Left hindlimb (tissue), 1 donor: ENCODE measurements at places on chromosomes 13 and 19.
A peak's percentile ranks its signal among the peaks of the same experiment; 100 is the strongest.

- DNase-seq: no peak
These were observed 161.8 kb downstream of the DNAJC15 start for GRCh38 chr13:43185226-43185625.

DNA sequence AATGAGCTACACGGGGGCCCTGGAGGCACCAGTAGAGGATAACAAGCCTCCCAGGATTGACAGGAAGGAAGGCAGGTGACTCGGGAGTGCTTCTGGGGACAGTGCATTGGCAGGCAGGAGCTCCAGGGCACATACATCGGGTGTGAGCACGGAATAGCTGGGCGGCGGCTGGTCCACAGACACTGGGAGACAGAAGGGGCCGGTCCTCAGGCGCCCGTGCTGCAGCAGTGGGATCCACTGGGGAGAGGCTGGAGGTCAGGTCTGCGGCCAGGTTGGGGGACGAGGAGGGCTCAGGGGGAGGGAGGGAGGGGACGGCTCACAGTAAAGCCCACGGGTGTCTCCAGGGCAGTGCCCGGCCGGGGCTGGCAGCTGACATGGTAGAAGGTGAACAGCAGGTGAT, 2.1 kb upstream of the ANGPTL8 start:
- DNase-seq: no peak

DNA sequence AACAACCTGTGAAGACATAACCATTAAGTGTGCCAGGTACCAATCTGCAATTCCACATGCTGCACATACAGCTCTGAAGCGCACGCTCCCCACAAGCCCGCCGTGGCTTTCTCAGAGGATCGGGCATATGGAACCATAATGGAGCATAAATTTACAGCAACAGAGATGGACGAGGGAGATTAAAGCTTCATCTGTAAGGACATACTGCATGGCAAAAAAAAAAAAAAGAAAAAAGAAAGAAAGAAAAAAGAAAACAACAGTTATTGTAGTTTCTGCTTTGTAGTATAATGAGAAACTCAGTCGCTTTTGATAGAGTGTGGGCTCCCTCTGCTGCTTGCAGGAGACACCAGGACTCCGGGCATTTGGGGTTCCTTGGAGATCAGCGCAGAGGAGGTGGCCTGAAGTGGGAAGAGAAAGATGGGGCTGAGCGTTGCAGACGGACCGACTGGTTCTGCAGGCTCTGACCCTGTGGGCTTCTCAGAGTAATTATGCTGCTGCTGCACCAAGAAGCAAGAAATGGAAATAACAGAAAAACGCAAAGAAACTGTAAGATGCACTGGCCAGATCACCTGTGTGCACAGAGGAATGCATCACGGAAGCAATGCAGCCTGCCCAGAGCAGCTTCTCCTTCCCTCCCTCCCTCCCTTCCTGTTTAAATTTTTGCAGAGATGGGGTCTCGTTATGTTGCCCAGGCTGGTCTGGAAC, 10.8 kb upstream of the PDCD5 start:
- DNase-seq: peak; percentile 44

DNA sequence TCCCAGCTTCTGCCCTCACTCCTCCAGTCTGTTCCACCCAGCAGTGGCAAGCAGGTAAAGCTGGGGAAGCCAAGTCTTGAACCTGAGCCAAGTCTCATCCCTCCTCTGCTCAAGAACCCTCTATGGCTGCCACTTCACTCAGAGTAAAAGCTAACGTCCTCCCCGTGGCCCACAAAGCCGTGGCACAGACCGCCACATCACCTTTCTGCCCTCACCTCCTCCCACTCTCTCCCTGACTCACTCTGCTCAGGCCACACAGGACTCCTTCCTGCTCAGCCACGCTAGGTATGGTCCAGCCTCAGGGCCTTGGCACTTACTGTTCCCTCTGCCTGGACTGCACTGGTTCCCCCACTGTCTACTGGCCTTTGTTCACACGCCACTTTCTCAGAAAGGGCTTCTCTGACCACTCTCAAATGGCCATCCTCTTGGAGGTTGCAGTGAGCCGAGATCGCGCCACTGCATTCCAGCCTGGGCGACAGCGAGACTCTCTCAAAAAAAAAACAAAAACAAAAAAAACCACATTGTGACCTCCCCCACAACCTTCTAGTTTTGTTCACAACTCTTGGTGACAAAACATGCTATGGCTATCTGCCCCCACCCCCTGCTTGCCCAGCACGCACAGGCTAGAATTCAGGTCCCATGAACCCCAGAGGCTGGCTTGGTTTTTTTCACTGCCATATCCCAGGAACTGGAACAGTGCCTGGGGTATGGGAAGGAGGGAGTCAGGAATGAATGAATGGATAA, 15.8 kb downstream of the NDUFB7 start:
- no peak for DNase-seq

- DNase-seq: no peak
These were observed 305.3 kb downstream of the TEX29 start for GRCh38 chr13:111625526-111626315.
